ENCODE measurements at places on chromosomes 11 and 22. TPM values are rescaled to one million over a fixed set of nuclear protein-coding genes. Genes with fewer than 3 reads are reported as not detected.

Gene P4HA3
- not detected for total RNA-seq

Gene SSTR3
- 4.3 TPM for total RNA-seq

Gene APOA5
- total RNA-seq = not detected

Gene UPK3A
- total RNA-seq = not detected

Gene PAX6
- total RNA-seq = not detected

Gene FUT4
- total RNA-seq = 7.1 TPM

Gene APLNR
- not detected for total RNA-seq

Gene LIF
- 211 TPM for total RNA-seq

Gene BDNF
- not detected for total RNA-seq

Gene JAML
- 53.1 TPM for total RNA-seq

Gene CD6
- total RNA-seq = 327 TPM

Data from T-helper 1 cell treated with Interleukin-12 subunit alpha and Interleukin-12 subunit beta and Interleukin-4 antibody, amounts not matched to agents 30 ng/mL and 1 ng/mL, for 36 hours (primary cell).